CD4-positive, alpha-beta T cell treated with Interleukin-4 for 4 hours (primary cell): ENCODE measurements at places on chromosomes 6 and 20.

GRCh38 chr6:146915671-146916127 is 288.5 kb upstream of the STXBP5 start:
- DNase-seq: no peak

GRCh38 chr6:154139892-154140291 is 100.9 kb downstream of the OPRM1 start:
- DNase-seq: no peak

GRCh38 chr6:118720125-118720473 is 68.7 kb upstream of the CEP85L start:
- DNase-seq: no peak

- DNase-seq: peak; percentile 43
Measured at GRCh38 chr20:41138475-41139226, 1.3 kb downstream of the PLCG1 start.

DNA sequence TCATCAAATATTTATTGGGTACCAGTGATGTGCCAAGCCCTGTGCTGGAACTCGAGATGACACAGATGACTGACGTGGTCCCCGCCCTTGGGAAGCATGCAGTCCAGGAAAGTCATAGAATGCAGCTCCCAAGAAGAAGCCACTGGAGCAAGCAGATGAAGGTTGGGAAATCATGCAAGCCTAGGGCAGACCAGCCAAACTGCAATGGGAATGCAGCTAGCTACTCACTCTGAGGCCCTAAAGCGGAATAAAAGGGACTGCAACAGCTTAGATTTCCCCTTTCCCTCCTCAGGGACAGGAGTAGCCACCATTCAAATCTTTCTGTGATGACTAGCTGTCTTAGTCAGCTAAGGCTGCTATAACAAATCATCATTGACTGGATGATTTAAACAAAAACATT is 152.2 kb downstream of the MAFB start:
- no peak for DNase-seq

- DNase-seq: no peak
Measured at GRCh38 chr6:24313251-24314141, 44.4 kb downstream of the DCDC2 start.

DNA sequence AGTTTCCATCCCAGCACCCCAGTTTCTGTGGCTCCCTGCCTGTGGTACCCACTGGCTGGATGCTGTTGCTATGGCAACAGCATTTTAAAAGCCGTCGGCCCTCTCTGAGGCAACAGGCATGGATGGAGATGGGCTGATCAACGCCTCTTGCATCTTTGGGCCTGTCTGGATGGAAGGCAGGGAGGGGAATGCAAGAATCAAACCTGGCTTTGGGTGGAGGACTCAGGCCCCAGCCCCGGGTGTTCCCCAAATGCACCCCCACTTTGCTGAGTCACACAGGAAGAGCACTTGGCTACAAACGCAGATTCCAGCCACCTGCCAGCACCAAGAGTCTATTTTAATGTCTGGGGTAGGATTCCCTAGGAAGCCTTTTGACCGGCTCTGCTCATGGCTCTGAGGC is 45.7 kb upstream of the TGM2 start:
- no peak for DNase-seq

DNA sequence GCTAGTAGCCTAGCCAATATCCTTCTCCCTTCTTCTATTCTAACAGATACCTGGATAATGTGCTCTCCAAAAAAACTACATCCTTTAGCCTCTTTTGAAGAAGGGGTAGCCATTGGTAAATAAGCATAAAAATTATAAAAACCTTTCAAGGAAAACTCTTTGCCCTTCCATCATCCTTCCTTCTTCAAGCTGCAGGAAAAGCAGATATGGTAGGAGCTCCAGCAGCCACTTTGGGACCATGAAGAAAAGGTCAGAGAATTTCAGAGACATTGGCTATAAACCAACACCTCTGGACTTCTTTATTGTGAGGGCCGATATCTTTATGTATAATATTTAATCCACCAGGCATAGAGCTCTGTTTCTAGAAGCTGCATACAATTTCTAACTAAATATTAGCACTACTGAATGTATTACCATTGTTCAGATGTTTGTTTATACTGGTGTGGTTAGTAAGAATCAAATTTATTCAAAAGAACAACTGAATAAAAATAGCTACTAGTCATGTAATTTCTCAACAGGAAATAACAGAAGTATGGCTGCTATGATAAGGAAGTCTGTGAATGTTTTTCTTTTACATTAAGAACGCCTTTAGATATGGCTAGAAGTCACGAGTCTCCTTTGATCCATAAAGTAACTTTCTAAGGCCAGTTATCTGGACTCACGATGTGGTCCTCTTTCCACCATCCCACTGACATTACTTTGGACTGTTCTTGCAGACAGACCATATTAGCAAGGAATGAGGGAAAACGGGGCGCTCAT is 32.2 kb downstream of the MYLK4 start:
- DNase-seq: no peak

DNA sequence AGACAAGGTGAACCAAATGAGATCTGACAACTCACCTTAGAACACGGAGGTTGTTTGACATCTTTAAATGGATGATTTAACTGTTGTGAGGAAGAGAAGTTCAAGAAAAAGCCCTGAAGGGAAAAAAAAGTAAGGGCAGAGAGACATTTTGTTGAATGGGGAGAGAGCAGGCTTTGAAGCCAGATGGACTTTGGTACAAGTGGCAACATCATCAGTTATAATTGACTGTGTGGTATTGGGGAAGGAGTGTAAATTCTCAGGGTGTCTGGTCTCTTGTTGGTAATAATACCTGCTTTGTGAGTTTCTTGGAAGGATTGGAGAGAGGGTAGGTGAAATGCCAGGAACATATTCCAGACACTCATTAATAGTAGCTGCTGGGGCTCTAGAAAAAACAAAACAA is 21.6 kb downstream of the OGFRL1 start:
- DNase-seq: no peak

GRCh38 chr6:13813621-13814175 is 659 bp downstream of the MCUR1 start:
- peak; percentile 17 for DNase-seq

DNA sequence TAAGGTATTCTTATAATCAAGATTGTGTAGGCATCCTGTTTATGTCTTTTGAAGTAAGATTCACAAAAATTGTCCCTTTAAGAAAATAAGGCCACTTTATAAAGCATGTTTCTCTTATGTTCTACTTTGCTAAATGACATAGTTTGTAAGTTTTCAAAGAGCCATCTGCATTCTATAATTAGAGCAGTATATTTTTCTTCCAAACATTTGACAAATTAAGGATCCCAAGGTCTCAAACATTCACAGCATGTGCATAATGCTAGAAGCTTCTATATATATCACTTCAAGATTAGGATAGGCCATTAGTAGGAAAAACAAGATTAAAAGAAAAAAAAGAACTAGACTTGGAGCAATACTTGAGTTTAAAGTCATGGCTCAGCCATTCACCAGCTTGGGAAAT is 55.9 kb upstream of the DOK5 start:
- no peak for DNase-seq

GRCh38 chr6:50270415-50270814 is 220.7 kb upstream of the DEFB112 start:
- DNase-seq: no peak

- DNase-seq: no peak
Measured at GRCh38 chr20:957544-957943, 41.4 kb upstream of the ANGPT4 start.

- DNase-seq: no peak
Measured at GRCh38 chr20:1478566-1478965, 11.9 kb upstream of the NSFL1C start.

DNA sequence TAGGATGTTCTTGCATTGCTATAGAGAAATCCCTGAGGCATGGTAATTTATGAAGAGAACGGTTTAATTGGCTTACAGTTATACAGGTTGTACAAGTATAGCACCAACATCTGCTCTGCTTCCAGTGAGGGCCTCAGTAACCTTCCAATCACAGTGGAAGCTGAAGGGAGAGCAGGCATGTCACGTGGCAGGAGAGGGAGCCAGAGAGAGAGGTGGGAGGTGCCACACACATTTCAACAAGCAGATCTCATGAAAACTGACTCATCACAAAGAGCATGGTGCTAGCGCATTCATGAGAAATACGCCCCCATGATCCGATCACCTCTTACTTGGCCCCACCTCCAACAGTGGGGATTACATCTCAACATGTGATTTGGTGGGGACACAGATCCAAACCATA is 871.2 kb downstream of the TFAP2A start:
- no peak for DNase-seq

GRCh38 chr6:160858886-160859285 is 132.7 kb upstream of the MAP3K4 start:
- DNase-seq: no peak

- peak; percentile 38 for DNase-seq
Measured at GRCh38 chr20:43691928-43692524, 25.1 kb downstream of the MYBL2 start.

DNA sequence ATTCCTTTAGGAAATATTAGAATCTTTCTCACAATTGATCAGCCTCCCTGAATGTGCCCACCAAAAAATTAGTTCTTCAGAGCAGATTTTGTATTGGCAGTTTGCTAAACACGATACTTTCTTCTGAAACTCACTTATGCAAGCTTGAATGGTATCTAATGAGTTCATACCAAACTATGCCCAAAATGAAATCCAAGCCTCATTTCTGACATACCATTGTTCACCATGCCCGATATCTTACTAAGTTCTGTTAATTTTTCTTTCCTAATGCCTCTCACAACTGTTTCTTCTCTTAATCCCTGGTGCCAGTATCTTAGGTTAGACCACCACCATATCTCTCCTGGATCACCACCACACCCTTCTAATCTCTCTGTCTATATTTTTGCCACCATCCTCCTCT is 755.9 kb downstream of the KIF16B start:
- DNase-seq: no peak

- DNase-seq: no peak
Measured at GRCh38 chr20:7841971-7842310, 98.3 kb downstream of the HAO1 start.

GRCh38 chr6:79607000-79607399 is 24.1 kb upstream of the SH3BGRL2 start:
- no peak for DNase-seq

GRCh38 chr20:64053841-64054661 is 4.6 kb upstream of the SOX18 start:
- no peak for DNase-seq

GRCh38 chr6:26197636-26197932 is 110.4 kb downstream of the HFE start:
- peak; percentile 42 for DNase-seq

DNA sequence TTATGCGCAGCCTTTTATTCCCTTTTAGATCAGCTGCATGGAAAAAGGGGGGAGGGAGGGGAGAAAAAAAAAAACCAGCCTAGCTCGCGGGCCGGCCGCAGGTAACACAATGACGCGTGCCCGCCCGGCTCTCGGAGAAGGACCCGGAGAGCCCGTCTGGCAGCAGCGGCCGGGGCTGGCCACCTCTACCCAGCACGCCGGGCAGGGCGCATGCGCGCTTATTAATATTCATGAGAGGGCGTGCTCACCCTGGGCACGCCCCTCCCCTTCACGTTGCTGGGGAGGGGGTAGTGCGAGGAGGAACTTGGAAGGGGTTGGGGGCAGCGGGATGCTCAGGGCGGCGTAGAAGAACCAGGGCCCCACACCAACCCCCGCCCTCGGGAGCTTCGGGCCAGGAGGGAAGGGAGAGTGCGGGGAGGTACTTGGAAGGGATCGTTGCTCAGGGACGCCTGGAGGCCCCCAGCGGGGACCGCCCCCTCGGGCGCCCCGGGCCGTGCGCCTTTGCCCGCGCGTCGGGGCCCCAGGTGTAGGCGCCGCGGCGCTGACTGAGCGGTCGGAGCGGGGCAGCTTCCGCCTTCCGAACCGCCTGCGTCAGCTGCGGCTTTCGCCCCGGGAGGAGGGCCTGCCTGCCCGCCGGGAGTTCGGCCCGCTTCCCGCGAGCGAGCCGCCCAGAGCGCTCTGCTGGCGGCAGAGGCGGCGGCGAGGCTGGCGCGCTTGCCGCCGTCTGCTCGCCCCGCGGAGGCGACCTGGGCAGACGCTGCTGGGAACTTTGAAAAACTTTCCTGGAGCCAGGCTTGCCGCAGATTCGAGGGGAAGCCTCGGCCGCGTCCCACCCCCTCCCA is at the start of gene JAG1:
JAG1 (minus strand) TSS at position 158 of the 842 bp plus-strand sequence. CDS start 469 bp downstream, outside the sequence.
- peak; percentile 23 for DNase-seq

GRCh38 chr20:59903621-59904020 is 29.8 kb downstream of the SYCP2 start:
- DNase-seq: no peak

DNA sequence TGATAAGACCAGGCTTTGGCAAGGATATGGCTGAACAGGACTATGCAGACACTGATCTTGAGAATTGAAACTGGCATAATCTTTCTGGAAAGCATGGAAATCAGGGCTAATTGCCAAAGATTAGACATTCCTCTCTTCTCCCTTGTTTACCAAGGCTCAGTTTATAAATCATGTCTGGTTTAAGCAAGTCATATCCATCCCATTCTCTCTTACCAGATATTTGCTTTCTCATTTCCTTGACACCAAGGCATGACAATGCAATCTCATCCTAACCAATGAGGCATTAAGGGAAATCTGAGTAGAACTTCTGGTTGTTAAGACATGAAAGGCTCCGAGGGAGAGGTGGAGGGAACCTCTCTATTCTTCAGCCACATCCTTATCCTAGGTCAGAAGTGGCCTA is 110.3 kb upstream of the CEP85L start:
- no peak for DNase-seq

GRCh38 chr6:82251942-82252341 is 4.4 kb upstream of the IBTK start:
- peak; percentile 35 for DNase-seq

DNA sequence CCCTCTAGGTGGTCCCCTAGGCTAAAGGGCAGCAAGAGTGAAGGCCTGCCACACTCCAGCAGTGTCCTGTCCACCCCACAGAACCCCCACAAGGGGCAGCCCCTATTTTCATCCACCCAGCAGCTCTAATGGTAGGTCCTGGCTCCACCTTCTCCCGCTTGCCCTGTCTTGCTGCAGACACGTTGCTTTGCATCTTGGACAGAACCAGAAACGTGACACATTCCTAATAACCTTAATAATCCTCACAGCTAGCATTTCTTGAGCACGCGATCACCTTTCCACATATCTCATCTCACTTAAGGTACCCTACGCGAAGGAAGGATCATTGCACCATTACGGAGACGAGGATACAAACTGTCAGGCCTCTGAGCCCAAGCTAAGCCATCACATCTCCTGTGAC is 11.7 kb upstream of the SLC22A23 start:
- no peak for DNase-seq

DNA sequence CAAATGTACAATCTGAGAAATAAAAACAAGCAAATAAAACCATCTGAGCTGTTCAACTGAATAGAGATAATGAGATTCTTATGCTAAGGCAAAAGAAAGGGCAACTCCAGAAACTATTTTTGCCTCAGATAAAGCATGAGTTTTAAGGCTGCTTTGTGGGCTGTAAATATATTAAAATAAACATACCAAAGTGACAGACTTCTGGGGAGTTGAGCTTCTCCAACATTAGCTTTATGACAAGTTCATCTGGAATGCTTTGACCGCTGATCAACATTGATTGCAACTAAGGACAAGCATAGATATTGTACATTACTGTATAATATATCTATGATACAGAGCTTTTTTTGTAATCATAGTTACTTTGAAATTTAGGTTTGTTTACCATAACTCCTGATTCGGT is 19.3 kb downstream of the AK9 start:
- DNase-seq: no peak
